ENCODE measurements at places on chromosomes 6 and 20. TPM values are rescaled to one million over a fixed set of nuclear protein-coding genes. Genes with fewer than 3 reads are reported as not detected.

The SDC4 gene
- 61.4 TPM for total RNA-seq

The SIM1 gene
- not detected for total RNA-seq

The SAMD3 gene
- 9.3 TPM for total RNA-seq

The FNDC11 gene
- total RNA-seq = 0.46 TPM

The NHLRC1 gene
- 2.6 TPM for total RNA-seq

The VSTM2L gene
- 2.1 TPM for total RNA-seq

The OR2J3 gene
- not detected for total RNA-seq

The BTN1A1 gene
- not detected for total RNA-seq

The MYO6 gene
- 21.2 TPM for total RNA-seq

The LCA5 gene
- 6.1 TPM for total RNA-seq

The PCK1 gene
- not detected for total RNA-seq

The SMOC2 gene
- 0.13 TPM for total RNA-seq

The TEAD3 gene
- total RNA-seq = 16.2 TPM

The SLC17A3 gene
- total RNA-seq = not detected

The FAM83C gene
- total RNA-seq = not detected

The PDE10A gene
- total RNA-seq = 8.5 TPM

The LRRC73 gene
- 0.78 TPM for total RNA-seq

The EPB41L1 gene
- total RNA-seq = 42.2 TPM

The NKX2-4 gene
- total RNA-seq = not detected

All from smooth muscle cell of the pulmonary artery (primary cell).